Karpas-422 (cell line): ENCODE measurements at places on chromosomes 6 and 20.

GRCh38 chr20:14415467-14415866 lies 78.1 kb upstream of the FLRT3 start:
- no peak for DNase-seq

DNA sequence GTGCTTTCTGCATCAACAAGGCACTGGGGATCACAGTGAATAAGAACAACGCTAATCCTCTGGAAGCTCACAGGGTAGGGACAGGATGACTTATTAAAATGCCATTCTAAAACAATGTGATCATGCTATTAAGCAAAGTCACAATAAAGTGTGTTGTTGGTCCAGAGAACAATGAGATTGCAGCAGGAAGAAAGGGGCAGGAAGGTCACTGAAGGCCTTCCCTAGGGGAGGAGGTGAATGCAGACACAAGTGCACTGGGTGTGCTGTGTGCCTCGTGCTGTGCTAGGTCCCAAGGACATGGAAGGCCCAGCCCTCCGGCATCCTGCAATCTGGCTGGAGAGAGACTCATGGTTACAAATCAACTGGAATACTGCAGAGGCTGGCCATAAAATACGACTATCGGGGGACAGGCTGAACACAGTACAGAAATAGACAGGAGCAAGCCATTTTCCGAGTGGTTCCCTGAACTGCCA lies 55.7 kb downstream of the LYRM4 start:
- DNase-seq: no peak

GRCh38 chr6:163162874-163163213 lies 251.7 kb upstream of the QKI start:
- DNase-seq: no peak

DNA sequence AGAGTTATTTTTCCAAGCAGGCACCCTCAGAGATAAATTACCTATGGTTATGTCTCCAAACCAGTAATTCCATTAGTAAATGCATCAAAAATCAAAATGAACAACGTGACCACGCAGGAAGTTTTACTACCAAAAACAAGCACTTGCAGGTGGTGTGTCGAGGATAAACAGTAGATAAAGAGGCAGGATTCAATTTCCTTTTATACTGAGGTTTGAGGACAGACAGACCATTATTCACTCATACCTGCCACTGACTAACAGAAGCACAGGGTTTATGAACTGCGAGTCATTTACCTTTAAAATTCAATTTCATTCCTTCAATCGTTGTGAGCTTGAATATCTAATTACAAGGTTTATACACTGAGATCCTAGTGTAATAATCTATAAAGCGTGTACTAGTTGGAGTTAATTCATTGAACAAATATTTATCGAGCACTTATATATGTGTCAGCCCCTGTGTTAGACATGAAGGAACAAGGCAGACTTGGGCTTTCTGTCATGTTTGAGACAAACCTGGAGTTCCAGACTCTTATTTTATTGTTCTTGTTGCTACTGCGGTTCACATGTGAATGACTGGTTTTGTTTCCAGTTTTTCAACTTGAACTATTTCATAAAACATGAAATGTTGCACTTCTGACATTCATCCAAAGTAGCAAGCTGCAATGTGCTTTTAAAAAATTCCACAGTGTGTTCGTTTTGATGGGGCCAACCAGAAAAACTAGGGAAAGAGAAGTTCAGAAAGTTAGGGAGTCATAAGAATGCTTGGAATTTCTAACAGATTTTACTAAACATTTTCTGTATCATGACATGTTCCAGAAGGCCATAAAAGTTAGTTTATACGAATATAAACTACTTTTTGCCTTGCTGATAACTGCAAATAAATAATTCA lies 205.6 kb downstream of the UST start:
- no peak for DNase-seq

GRCh38 chr6:131116755-131117360 lies 18.4 kb upstream of the AKAP7 start:
- DNase-seq: peak; percentile 77

DNA sequence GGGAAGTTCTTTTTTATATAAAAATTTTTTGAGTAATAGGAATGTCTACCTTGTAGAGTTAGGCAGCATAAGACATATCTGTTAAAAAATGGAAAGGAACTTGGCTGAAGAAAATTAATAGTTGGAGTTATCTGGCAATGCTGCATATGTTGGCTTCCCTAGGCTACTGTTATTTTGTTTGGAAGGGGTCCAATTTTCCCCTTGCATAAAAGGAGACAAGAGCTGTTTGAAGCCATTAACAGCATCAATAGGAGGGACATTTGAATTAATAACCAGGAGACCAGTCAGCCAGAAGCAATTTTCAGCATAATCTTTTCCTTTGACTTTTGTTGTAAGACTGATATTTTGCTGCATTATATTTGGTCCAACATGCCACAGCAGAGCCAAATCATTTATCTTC lies 80.9 kb upstream of the TAB2 start:
- DNase-seq: no peak

- DNase-seq: peak; percentile 69
Measured at GRCh38 chr6:56292505-56293181, 45.3 kb upstream of the COL21A1 start.

DNA sequence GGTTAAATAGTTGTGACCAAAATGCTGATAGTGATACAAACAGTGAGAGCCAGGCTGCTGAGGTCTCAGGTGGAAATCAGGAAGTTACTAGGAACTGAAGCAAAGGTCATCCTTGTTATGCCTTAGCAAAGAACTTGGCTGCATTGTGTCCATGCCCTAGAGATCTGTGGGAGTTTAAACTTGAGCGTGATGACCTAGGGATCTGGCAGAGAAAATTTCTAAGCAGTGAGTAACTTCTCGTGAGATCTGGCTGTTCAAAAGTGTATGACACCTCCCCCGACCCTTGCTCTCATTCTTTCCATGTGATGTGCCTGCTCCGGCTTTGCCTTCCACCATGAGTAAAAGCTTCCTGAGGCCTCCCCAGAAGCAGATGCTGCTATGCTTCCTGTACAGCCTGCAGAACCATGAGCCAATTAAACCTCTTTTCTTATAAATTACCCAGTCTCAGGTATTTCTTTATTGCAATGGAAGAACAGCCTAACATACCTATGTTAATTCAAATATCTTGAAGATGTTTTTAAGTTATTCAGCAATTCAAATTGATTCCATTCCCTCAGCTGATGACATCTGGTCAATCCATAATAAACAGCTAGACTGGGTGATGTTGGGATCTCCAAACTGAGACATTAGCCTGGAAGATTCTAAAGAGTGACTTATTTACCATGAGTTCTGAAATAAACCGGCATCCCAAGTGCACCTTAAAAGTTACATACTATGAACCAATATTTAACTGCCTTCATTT lies 33.8 kb downstream of the KIF16B start:
- no peak for DNase-seq

DNA sequence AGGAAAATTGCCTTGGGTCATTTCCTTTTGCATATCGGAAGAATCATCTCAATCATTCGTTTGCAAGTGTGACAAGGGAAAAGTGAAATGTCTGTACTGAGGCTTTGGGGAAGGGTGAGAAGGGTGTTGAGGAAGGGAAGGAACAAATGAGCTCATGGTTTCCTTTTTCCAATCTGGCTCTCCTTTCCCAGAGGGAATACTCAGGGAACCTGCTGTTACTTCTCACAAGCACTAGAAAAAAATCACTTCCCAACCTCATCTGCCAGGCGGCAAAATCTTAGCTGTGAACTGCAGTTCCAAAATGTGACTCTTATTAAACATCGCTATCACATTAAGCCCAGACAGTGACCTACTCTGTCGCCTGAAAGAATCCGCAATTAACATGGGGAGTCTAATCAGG lies 258.1 kb downstream of the ZNF217 start:
- DNase-seq: no peak

DNA sequence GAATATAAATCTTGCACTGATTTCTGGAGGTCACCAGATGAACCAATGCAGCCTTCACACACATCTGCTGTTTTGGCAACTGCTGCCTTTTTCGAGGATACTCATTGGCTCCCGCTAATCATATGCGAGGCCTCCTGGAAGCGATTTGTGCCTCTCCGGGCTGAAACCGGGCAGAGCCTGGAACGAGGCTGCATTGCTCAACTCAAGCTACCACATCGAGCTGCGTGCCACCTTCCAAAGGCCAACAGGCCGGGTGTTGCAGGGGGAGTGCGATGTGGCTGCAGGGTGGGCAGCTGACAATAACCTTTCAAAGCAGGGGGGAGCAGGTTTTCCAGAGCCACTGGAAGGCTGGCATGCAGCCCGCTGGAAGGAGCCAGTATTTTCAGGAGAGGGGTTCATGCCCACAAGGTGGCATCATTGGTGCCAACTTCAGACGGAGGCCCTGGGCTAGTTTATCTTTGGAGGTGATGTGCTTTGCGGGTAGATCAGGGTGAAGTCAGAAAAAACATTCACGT lies 122.6 kb upstream of the IFNGR1 start:
- peak; percentile 73 for DNase-seq

DNA sequence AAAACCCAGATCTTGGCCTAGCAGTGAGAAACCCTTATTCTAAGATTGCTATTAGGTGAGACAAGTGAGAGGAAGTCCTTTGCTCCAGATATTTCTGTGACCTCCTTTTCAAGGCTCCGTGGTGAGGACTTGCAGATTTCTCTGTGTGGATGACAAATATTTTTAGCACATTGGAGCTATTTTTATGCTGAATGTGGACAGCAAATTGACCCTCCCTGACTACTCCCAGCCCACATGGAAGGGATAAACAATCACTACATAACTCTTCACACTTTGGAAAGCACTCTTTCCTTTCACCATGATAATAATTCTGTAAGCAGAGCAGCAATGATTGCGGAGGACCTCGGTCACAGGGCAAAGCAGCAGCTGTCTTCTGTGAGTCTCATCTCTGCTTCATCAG lies 88.0 kb upstream of the ADGRF1 start:
- DNase-seq: no peak

GRCh38 chr20:60362531-60362930 lies 404.3 kb downstream of the CDH26 start:
- DNase-seq: no peak

DNA sequence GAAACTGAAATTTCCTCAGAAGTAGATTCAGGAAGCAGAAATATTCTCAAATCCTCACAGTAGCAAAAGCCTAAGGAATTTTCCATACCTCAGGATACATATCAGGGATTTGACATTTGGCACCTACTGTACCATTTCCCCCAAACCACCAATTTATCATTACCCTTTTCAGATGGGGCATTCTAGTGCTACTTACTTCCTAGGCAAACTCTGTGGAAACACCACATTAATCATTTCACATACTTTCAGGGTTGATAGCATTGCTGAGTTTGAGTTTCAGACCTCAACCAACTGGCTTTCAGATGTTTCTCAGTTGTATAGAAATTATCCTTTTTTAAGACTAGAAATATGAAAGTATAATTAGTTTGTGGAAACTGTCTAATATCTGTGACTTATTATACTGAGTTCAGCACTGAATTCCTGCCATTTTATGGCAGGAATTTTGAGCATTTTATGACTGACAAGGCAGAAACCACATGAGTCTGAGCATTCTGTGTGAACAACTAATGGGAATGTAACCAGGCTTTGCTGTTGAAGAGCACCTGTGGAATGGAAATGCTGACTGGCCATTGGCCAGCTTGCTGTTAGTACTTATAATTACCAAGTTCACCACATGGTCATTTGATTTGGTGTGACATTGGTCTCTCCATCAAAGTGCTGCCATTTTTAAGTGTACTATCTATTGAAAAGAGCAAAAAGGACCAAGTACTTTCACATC lies 35.1 kb upstream of the IRAK1BP1 start:
- no peak for DNase-seq

DNA sequence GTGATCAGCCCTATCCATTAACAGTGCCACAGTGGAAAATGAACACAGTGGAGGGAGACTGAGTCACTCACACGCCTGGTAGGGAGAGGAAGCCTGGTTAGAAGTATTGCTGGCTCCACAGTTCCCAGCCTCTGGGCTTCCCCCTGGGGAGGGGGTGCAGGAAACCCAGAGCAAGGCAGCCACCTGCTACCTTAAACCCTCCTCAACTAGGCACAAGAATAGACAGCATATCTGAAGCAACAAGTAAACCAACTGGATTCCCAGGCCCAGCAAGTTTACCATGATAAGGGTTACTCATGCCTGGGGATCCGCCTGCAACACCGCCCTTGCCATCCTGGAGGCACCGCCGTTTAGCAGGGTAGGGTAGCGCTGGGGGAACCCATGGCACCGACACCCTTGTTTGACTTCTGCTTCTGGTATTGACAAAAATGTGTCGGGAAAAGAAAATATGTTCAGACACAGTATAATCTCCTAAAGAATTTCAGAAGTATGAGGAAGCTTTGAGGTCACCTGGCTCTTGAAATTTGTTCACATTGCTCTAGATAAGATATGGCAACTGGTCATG lies 38.3 kb downstream of the SLC22A23 start:
- no peak for DNase-seq

DNA sequence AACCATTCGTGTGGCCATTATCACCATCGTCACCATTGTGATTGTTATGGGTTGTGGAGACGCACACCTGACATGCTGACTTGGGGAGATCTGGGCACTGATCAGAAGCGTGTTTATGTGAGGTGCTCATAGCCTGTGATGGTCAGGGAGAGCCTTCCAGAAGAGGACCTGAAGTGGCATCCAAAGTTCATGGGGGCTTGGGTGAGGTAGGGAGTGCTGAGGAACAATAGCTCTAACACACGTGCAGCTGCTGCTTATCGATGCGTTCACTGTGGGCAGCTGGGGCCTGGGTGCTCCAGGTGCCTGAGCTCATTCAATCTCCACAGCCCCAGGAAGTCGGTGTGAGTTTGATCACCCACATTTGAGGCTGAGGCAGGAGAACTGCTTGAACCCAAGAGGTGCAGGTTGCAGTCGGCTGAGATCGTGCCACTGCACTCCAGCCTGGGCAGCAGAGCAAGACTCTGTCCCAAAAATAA lies 227.3 kb downstream of the PREX1 start:
- no peak for DNase-seq

DNA sequence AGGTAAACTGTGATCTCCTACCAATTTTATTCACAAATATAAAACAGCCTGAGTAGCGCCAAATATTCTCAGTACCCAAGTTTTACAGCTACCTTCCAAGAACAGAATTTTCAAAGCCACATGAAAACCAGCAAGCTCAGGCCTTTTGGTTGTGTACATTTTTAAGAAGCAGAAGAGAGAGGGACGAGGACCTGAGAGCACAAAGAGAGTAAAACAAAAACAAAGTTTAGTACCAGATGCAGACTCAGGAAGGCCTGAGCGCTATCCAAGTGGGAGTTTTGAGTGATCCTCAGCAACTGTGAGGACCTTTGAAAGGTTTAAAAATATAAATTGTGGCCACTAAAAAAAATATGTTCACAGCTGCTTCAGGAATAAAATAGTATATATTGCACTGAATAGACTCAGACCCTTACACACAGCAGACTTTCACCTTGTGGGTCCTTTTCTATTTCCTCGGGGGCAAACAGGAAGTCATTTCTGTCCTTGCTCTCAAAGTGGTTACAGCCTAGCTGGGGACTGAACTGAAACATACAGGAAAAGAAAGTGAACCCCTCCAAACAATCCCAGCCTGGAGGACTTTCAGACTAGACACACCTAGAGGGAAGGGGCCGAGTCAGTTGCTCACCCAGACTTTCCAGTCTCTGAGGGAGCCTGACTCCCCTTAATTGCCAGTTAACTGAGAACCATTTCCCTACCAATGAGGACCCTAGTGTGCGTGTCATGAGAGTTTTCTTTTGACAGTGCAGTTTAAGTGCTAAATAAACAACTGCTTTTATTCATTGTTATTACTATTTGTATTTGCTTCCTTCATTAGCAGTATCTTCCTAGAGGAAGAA lies 48.5 kb upstream of the NT5E start:
- DNase-seq: no peak

GRCh38 chr6:105603788-105604586 lies 201.1 kb upstream of the PREP start:
- DNase-seq: no peak

- no peak for DNase-seq
Measured at GRCh38 chr6:136011475-136011874, 160.0 kb downstream of the PDE7B start.

GRCh38 chr6:124822204-124822613 lies 140.0 kb upstream of the RNF217 start:
- no peak for DNase-seq
